ENCODE measurements at places on chromosomes 16 and 17.

DNA sequence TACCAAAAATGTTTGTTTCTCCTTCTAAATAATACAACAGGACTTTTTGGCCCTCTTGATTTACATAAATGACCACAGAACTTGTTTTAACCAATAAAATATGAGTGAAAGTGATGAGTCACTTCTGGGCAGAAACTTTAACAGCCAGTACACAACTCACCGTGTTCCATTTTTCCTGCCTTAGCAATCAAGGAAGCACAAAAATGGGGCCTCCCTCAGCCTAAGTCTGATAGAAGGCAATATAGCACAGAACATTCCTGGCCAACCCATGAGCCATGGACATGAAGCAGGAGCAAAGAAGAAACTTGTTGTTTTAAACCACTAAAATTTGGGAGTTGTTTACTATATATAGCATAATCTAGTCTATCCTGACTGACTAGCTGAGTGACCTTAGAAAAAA lies 61.1 kb upstream of the MTMR4 start:
- DNase-seq: peak; percentile 60

DNA sequence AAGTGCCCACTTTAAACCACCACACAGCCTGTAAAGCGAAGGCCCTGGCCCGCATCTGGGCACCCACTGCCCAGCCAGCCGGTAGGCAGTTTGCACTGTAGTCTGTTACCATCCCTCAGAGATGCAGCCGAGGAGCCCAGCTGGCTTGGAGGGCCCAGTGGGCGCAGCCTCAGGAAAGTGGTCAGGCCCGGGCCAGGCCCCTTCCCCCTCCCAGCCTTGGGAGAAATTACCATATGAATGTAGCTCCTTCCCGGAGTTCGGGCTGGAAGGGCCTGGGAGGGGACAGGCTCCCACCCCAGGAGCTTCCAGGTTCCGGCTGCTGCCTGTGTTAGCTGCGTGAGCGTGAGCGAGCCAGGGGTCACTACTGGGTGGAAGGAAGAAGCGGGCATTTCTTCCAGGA lies 325.4 kb downstream of the SEC14L1 start:
- DNase-seq: no peak

DNA sequence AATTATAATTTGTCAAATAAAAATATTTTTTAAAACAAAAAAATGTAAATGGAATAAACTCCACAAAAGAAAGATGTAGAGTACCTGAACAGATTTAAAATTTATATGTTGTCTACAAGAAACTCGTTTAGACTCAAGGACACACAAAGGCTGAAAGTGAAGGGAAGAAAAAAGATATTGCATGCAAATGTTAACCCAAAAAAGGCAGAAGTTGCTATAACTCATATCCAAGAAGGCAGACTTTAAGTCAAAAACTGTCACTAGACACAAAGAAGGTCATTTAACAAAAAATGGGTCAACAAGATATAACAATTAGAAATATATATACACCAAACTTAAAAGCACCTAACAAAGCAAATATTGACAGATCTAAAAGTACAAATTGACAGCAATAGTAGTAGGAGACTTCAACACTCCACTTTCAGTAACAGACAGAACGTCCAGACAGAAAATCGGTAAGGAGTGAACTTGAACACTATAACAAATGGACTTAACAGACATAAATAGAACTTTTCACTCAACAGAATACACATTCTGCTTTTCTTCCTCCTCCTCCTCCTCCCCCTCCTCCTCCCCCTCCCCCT lies 40.8 kb upstream of the MYLK3 start:
- DNase-seq: no peak

- peak; percentile 17 for DNase-seq
These were observed 23.6 kb downstream of the CENPV start for GRCh38 chr17:16329519-16330271.

- DNase-seq: no peak
These were observed 16.1 kb upstream of the C17orf78 start for GRCh38 chr17:37359682-37360188.

DNA sequence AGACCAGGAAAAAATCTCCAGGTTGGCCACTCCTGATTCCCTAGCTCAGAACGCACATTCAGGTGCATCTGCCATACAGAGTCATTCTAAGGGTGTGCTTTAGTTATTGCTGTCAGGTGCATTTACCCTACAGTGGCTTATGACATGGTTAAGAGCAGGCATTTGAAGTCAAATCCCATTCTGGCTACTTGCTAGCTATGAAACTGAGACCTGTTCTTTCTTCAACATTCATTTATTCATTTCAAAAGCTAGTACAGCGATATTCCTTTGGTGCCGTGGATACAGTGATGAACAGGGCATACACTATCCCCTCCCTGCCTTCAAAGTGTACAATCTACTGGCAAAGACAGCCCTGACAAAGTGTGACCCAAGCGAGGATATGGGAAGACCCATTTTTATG lies 508.3 kb downstream of the NPIPA7 start:
- DNase-seq: no peak

GRCh38 chr16:81537721-81538561 lies 93.3 kb downstream of the CMIP start:
- DNase-seq: no peak

DNA sequence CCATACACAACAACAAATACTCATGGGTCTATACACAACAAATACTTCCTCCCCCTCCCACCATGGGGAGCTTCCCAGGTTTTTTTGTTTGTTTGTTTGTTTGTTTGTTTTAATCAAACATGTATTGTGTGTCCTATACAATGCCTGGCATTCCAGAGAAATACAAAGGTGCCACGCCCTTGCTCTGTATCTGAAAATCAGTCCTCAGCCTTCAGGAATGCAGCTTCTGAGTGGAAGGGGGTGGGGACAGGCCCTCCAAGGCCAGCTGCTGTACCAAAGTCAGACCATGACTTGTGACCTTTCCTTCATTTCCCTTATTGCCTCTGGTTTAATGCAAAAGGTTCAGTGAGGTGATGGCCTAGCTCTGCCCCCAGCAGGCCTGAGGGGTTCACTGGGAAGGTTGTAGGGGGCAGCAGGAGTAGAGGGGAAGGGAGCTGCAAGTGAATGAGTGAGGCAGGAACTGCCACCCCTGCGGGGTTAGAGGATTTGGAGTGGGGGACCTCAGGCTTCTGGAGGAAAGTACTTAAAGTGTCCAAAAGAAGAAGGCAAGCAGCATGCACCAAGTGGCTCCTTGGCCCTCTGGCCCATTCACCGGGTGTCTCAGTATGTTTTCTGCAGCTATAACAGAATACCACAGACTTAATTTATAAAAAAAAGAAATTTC lies 105.2 kb downstream of the CLEC16A start:
- no peak for DNase-seq

DNA sequence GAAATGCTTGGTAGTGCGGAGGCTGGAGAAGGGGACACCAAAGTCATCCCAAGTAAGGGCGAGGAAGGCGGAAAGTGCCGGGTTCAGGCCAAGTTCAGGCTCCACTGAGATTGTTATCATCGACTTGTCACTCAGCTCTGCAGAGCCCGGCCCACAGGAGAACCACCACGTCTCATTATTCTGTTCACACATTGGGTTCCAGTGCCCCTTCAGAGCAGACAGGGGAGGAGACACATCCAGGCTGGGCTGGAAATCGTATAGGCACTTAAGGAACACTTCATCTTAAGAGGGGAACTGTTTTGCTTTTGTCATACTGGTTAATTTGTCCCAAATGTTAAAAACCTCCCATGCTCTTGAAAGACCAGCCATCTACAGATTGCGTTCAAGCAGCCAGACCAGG lies 118.3 kb upstream of the ADAMTS18 start:
- no peak for DNase-seq

DNA sequence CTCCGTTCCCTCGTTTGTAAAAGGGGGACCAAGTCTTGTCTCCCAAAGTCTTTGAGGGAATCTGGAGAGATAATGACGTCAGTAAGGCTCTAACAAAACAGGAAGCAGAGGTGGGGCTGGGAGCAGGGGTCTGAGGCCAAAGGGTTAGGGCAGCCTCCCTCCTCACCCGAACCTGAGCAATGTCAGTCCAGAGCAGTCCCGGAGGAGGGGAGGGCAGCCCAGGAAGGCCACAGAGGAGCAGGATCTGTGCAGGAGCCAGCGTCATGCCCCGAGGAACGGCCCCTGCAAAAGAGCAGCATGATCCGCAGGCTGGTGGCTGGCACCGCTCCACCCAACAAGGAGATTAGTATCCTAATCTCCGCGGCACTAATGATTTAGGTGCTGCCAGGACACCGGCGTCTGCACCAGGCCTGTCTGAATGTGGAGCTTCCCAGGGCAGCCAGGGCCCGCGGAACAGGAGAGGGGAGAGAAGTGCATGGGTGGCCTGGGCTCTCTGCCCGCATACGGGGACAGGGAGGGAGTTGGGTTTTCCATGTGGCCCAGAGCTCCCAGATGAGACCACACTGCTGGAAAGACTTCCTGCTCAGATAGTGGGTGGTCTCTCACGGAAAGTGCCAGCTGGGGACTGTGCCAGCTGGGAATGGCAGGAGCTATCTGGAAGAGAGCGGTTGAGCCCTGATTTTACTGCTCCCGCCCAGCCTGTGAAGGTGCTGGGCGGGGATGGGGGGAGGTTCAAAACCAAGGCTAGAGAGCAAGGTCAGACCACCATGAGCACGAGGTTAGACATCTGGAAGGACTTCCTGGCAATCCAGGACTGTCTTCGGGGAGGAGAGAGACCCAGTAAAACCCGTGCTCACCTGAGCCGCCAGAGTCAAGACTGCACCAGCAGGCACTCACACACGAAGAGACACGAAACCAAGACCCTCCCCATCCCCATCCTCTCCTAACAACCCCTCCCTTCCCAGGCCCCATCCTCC lies 11.0 kb upstream of the KRT17 start:
- no peak for DNase-seq

Measured in HFFc6 (cell line).